ENCODE measurements at places on chromosomes 3 and 15.
A peak's percentile ranks its signal among the peaks of the same experiment; 100 is the strongest.

- DNase-seq: no peak
Measured at GRCh38 chr3:192367616-192368015, 359.7 kb downstream of the FGF12 start.

DNA sequence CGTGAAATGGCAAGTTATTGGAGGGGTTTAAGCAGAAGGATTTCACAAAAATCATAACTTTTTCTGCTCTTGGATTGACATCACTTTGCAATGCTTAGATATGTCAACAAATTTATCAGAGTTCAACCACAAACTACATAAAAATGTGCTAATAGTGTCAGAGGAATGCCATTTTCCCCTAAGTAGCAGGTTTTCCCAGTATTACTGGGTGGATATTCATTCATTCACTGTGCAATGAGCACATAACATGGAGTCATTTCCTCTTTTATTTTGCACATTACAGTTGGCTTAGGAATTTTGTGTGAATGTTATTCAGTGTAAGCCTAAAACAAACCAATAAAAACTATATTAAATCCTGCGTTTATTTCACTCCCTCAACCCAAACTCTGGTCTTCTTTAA lies 537.3 kb upstream of the MCTP2 start:
- no peak for DNase-seq

DNA sequence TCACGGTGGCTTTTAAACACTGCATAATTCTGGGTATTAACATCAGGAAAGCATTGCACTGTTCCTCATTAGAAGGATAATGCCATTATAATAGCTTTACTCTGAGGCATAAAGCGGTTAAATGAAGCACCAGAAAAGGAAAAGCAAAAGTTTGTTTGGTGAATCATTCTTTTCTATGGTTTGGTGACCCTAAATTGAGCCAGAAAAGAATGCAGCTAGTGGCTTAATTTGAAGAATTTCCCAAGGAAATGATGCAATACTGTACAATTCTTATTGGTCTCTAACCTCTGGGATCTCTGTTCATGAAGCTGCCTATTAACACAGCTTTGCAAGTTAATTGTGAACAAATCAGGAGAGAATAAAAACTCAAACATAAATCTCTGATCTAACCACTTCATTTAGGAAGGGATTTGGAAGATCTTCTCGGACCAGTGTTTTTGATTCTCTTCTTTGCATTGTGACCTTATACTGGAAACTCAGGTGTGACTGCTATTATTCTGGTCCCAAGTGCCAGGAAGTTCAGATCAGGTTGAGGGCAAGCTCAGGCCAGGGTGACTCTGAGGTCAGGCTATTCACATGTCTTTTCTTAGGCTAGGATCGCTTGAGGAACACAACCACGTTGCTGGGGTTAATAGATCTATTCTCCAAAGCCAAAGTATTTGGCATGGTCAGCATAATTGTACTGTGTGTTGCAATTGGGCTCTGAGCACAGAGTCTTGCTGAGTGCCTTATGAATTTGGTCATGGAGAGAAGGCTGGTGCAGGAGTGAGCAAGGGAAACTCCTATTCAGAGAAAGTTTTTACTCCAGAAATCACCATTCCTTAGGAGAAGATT lies 11.3 kb upstream of the DLG1 start:
- DNase-seq: peak; percentile 56

DNA sequence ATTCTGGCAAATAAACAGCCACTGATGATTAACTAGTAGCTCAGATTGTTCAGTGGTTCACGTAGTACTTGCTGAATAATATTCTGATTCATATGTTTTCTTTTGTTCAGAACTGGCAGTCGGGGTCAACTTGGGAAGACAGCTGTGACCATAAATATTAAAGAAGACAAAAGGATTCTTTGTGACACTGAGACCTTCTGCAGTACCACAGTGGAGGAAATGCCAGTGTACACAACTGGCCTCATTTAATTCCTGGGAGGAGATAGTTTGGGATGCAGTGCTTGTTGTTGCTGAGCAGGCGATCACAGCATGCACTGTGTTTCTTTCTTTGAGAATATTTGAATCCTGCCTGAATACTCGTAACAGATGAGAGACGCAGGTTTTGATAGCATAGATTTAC lies 26.7 kb upstream of the MCF2L2 start:
- DNase-seq: no peak

DNA sequence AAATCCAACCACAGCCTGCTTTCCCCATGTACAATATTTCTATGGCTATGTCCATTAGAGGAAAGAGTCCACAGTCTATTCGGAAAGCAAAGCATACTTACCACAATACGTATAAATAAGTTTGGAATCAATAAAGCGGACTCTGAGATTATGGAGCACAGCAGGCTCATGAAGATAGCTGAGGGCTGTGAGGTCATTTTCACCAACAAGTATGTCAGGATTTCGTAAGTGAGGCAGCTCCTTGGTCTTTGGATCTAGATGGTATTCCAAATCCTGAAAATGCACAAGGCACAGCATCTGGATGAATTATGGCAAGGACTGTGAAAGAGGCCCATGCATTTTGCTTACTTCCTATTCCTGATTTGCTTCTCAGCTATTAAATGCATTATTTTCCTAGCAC lies 100.4 kb downstream of the MYO5A start:
- DNase-seq: no peak

GRCh38 chr3:140924097-140924873 lies 17.4 kb upstream of the SLC25A36 start:
- DNase-seq: no peak

GRCh38 chr3:73432023-73432705 lies 192.6 kb downstream of the PDZRN3 start:
- DNase-seq: peak; percentile 9

- DNase-seq: no peak
Measured at GRCh38 chr3:107251819-107252218, 125.4 kb upstream of the CCDC54 start.

GRCh38 chr3:21894459-21895340 lies 143.7 kb upstream of the ZNF385D start:
- peak; percentile 17 for DNase-seq

DNA sequence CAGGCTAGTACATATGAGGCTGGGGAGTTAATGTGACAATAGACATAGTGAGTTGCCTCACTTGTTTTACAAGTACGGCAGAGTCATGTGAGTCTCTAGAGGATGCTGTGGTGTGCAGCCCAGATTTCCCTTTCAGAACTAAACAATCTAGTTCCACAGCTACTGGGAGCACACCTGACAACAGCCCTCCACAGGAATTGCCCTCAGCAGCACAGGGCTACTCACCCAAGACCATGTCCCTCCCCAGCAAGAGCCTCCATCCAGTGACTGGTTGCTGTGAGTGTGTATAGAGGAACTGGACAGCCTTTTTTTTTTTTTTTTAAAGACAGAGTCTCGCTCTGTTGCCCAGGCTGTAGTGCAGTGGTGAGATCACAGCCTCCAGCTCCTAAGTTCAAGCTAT lies 40.2 kb upstream of the UBE2E2 start:
- no peak for DNase-seq

DNA sequence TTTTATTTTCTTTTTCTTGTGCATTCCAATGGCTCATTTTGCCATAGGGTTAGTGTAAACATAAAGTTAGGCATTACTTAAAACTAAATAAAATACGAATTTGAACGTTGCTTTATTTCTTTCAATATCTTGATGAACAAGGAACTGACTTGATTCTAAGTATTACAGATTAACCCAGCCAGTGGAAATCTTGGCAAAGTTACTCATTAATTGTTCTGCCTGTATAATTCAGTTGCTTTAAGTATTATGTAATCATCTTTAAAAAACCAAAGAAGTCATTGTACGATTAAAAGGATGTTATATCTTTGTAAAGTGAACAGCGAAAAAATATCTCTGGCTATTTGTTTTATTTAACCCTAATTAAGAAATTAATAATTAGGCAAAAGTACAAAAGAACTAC lies 737.9 kb upstream of the BCHE start:
- DNase-seq: peak; percentile 19

GRCh38 chr15:77578641-77579372 lies 53.9 kb downstream of the LINGO1 start:
- no peak for DNase-seq

DNA sequence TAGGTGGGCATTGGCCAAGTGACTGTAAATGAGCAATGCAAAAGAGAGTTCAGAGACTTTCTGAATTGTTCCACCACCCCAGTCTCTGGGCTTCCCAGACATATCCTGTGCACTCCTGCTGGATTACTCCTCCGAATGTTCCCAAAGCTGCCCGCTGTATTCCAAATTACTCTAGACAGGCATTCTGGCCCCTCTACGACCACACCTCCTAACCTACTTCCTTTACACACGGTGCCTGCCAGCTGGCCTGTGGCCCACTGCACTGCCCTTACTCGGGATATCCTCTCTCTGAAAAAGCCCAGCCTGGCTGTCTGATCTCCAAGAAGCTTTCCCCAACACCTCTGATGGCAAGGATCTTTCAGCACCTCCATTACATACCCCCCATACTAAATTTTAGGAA lies 66.6 kb downstream of the DUT start:
- DNase-seq: no peak

DNA sequence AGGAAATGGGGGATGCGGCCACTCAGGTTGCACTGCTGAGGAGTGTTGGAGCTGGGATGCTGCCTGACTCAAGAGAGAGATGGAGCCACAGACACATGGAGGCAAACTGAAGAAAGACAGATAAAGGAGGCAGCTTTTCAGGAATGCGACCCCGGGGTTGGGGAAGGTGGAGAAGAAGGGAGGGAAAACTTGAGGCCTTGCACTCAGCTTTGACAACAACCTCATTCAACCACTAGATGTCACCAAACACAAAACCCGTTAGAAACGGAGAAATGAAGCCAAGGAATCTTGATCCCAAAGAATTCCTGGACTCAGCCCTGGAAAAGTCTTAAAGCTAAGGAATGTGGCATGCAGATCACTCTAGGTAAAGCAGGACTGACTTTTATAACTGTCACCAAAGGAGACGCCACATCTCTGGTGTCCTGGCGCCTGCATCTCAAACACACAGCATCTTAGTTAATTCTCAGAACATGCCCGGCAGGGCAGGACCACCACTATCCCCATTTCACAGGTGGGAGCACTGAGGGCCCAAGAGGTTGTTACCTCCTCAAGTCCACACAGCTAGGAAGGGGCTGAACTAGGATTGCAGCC lies 59.6 kb upstream of the LMCD1 start:
- DNase-seq: peak; percentile 28

- no peak for DNase-seq
Measured at GRCh38 chr3:193980326-193980725, 155.6 kb upstream of the HES1 start.

DNA sequence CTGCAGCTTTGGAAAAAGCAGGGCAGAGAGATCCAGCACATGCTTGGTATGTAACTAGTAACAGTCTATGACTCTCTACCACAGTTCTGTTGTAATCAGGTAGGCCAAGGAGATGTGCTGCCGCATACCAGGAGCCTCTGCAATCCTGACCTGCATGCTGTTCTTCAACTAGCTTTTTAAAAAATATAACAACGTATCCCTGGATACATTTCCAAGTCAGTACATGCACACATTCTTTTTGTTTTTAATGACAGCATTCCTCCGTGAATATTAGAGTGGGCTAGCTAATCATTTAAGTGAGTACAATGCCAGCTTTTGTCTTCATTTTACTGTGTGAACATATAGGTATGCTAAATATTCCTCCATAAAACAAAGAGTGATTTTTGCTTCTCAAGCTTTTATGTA lies 437.8 kb downstream of the RBMS3 start:
- DNase-seq: peak; percentile 31

GRCh38 chr15:76533060-76533820 lies 196.7 kb downstream of the ISL2 start:
- no peak for DNase-seq

DNA sequence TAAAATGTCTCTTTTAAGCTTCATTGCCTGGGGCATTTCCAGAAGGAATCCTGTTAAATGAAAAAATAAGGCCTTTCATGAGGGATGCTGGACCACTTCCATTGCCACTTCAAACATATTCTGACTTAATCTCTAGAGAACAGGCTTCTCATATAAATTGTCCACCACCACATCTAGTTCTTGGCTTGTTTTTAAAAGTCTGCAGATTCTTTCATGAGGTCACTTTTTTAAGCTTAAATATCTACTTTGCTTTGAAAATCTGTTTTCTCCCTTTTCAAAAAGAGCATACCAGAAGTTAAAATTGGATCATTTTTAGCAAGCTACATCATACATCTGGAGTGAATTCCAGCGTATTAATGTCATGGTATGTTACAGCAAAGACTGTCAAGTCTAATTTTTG lies 131.6 kb downstream of the C3orf70 start:
- no peak for DNase-seq

DNA sequence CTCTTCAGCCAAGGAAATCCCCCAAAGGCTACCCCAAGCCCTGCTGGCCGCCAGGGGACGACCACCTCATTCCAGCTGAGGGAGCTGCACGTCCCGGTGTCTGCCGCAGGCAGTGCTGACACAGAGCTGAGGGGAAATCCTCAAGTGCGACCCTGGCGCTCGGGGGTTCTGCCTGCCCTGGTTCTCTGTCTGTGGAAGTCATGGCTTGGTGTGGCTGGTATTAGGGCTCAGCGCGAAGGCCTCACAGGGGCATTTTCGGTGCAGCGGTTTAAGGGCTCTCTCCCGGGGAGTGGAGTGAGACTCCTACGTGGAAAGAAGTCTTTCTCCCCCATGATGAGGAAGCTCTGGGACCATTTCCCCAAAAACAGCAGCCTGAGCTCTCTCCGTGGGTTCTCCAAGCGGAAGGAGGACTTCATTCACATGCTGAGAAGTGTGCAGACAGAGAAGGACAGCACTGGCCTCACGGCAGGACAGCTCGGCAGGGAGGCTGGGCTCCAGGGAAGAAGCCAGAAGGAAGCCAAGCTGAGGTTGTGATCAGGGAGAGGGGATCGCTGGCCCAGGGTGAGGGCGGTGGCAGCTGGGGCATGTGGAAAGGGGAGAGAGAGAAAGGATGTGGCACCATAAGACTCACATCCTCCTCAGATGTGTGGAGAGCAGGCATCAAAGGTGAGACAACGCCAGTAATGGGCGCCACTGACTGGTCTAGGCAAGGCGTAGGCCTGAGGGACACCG lies 48.6 kb downstream of the KLF15 start:
- DNase-seq: no peak

DNA sequence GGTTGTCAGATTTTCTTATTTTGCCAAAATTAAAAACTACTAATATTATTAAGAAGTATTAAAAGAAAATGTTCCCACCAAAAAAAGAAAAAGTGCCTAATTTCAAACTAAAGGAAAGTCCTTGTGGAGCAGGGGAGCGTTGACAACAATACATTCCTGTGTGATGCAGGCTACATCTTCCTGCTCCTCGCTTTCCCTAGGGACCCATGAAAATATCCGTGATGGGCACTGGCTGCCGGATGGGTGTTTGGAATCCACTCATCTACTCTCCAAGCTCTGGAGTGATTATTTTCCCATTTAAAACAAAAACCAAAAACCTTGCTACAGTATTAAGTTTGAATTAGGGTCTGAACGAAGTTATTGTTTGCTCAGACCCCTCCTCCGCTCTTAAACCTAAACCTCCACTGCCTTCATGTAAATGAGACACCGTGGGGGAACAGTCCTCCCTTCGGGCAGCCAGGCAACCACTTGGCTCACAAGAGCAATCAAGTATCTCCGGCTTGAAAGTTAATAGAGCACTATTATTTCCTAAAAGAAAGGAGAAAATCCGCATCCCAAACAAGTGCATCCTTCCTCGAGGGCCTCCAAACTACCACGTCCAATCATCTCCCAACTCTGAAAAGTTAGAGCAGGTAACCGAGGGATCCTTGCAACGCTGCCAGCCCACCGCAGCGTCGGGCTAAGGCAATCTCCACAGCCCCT lies 1.5 kb downstream of the ITGB5 start:
- no peak for DNase-seq
